ENCODE measurements at places on chromosomes 1 and 21.

- no peak for DNase-seq
Measured at GRCh38 chr1:200262326-200262965, 147.4 kb downstream of the ZNF281 start.

DNA sequence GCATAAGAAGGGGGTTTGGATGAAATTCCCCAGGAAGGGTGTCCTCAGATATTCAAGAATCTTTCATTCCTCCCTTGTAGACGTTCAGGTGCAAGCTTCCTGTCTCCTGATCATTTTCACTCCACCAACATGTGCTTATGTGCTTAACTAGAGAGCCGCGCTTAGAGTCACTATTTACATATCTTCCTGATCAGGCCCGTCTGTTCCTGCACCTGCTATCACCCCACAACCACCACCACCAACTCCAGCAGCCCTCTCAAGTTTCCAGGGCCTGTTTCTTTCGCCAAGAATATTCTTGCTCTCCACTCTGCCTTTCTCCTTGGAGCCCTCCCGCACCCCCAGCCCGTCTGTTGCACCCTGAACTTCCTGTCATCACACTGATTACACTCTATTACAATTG is 113.4 kb downstream of the SPSB1 start:
- no peak for DNase-seq

DNA sequence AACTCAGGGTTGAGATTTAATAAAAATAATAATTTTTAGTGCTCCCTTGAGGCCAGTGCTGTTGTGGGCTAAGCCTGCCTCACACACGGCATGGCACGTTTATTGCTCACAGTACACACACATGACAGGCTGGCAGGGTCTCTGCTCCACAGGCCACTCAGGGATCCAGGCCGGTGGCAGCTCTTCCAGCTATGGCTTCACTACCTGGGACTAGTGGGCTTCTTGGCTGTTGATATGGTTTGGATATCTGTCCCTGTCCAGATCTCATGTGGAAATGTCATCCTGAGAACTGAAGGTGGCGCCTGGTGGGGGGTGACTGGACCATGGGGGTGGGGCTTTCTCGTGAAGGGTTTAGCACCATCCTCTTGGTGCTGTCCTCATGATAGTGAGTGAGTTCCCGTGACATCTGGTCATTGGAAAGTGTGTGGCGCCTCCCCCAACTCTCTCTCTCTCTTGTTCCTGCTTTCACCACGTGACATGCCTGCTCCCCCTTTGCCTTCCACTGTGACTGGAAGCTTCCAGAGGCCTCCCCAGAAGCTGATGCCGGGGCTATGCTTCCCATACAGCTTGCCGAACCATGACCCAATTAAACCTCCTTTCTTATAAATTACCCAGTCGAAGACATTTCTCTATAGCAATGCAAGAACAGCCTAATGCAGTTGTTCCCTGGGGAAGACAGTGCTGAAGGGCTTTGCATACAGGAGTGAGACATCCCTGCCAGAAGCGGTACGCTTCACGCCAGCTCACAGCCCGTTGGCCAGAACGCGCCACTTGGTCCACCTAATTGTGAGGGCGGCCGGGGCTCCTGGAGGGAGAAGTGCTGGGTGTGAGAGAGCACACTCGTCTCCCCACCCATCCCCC is 226.9 kb upstream of the C1orf174 start:
- DNase-seq: no peak

GRCh38 chr1:33948291-33948690 is 84.4 kb downstream of the HMGB4 start:
- no peak for DNase-seq

- no peak for DNase-seq
Measured at GRCh38 chr1:32170991-32171390, 8.5 kb upstream of the TXLNA start.

DNA sequence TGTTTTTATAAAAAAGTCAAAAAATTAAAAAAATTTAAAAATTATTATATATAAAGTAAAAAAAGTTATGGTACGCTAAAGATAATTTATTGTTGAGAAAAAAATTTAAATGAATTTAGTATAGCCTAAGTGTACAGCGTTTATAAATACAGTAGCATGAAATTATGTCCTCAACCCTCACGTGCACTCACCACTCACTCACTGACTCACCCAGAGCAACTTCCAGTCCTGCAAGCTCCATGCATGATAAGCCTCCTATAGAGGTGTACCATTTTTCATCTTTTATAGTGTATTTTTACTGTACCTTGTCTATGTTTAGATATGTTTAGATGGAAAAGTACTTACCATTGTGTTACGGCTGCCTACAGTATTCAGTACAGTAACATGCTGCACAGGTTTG is 5.1 kb downstream of the DISC1 start:
- DNase-seq: no peak

GRCh38 chr1:232176222-232176621 is 453.7 kb downstream of the SIPA1L2 start:
- no peak for DNase-seq

DNA sequence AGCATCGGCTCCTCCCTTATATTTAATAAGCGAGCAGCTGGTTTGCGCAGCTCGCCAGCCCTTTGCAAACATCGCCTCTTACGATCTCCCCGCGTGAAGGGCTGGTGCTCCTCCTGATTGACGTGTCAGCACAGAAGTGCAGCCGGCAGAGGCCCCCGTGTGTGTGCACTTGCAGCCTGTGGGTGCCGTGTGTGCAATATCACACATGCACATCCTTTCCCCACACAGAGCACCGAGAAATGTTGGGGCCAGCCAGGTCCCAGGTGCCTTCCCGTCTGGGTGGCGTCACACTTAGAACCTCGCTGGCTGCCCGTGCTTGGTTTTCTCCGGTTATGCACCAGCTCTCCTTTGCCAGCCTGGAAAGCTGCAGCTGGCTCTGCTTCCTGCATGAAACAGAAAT is 126.6 kb upstream of the AJAP1 start:
- no peak for DNase-seq

DNA sequence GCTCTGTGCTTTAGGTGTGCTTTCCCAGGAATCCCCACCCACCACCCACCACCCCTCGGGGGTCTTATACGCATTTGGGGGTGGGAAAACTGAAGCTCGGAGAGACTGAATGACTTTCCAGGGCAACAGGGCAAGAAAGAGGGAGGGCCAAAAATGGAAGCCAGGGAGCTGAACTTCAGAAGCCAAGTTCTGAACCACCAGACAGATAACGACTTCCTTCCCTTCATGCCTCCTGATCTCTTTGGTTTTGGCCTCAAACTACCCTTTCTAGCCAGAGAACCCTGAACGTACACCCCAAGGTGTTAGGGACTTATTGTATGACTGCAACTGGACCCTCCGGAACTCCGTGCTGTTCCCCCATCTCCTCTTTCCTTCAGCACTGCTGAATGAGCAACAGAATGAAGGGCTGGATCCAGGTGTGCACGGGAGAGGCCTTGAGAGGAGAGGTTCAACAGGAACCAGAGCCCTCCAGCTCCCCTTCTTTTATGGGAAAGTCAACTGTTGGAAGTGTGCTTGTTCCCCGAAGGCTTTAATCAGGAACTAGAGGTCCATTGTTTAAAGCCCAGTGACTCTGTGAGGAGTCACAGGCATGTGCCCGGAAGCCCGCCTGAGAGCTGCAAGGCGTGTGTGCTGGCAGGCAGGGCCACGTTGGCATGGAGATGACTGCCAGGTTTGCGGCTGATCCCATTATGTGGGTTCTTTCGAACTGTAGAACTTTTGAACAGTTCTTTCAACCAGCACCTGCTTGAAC is 3.1 kb downstream of the BACE2 start:
- DNase-seq: no peak

GRCh38 chr21:42758721-42759593 is 105.5 kb downstream of the PDE9A start:
- DNase-seq: no peak

GRCh38 chr1:198241553-198241952 is 84.8 kb downstream of the NEK7 start:
- DNase-seq: no peak

DNA sequence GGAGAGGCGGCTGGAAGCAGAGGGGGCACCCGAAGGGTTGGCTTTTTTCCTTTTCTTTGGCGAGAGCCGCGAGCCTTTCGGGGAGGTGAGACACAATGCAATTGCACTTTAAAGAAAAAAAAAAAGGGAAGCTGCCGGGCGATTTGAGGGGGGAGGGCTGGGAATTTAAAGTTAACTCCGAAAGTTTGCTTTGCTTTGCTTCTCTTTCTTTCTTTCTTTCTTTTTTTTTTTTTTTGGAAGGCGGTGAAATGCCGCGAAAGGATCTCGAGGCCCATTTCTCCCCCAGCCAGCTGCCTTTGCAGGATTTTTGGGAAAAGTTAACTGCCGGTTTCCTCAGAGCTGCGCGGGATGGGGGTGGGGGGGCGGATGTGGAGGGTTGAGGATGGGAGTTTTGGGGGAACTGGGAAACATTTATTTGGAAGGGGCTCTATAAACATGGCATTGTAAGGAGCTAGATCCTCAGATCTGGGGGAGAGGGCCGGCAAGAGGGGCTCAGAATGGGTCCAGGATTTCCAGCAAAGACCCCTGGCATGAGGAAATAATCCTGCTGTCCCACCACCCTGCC is 997 bp downstream of the ZNF362 start:
- no peak for DNase-seq

GRCh38 chr21:32329776-32330175 is 31.1 kb downstream of the MRAP start:
- DNase-seq: peak; percentile 49

GRCh38 chr1:33007190-33008050 is 29.3 kb downstream of the AK2 start:
- peak; percentile 88 for DNase-seq

- DNase-seq: no peak
Measured at GRCh38 chr1:81550753-81551152, 250.0 kb upstream of the ADGRL2 start.

DNA sequence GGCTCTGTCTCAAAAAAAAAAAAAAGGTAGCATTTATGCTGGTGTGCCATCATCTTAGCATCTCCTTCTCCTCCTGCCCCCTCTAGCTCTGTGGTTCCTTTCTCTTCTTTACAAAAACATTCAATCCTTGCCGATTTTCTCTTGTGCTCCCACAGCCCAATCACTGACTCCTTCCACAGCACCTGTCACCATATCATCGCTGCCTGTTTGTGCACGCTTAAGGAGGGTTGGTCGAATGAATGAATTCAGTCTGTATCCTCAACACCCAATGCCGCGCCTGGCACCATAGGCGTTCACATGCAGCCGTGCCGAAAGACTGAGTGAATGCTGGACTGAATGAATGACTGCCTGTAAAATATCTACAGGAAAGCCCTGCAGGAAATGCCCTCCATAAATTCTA is 7.9 kb downstream of the RNU5D-1 start:
- no peak for DNase-seq

- DNase-seq: no peak
Measured at GRCh38 chr1:195218428-195219212, 1389.6 kb downstream of the KCNT2 start.

Data from RKO (cell line).